ENCODE measurements at places on chromosomes 12 and 14.

GRCh38 chr14:41830714-41831406, 224.2 kb downstream of the LRFN5 start:
- no peak for DNase-seq

DNA sequence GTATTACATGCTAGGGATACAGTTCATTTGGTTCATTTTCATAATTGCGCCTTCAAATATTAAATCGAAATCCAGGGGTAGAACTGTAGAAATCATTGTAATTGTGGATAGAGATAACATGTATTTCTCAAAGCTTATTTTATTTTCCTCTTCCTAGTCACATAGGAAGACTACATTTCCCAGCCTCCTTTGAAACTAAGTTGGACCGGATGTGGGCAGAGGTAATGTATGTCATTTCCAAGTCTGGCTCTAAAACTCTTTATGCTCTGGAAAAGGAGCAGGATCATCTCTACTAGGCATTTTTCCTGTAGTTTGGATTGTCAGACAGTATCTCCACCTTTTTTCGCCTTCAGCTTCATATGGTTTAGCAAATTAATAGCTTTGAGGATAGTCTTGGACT, 70.1 kb upstream of the CRY1 start:
- no peak for DNase-seq

GRCh38 chr14:69682621-69683263, 71.3 kb downstream of the SUSD6 start:
- DNase-seq, result peak; percentile 72

GRCh38 chr14:64680013-64680713, 24.1 kb upstream of the PLEKHG3 start:
- no peak for DNase-seq

GRCh38 chr12:121579190-121579791, 1.5 kb downstream of the KDM2B start:
- DNase-seq, result peak; percentile 35

DNA sequence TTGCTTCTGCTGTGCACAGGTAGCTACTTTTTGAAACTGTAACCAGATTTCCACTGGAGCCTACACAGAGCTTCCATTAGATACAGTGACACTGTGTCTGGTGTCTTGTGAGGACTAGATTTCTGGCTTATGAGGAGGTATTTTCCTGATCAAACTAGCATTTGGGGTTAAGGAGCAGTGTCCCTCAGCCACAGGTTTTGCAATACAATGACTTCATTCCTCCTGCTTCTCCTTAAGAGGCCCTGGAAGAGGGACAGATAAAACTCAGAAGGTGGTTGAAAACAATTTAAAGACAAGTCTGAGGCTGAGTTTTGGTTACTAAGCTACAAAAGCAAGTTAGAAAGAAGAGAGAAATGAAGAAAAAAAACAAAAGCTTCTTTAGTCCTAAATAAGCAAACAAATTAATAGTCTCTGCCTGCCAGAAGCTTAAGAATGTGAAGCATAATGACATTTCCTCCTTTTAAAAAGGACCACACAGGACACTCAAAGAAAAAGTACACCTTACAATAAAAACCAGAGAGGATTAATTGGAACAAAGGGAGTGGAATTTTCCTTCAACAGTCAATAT, 53.0 kb downstream of the PKP2 start:
- no peak for DNase-seq

- no peak for DNase-seq
Measured at GRCh38 chr14:39442293-39442692, 10.1 kb upstream of the FBXO33 start.

- no peak for DNase-seq
Measured at GRCh38 chr12:4242595-4242994, 31.0 kb upstream of the CCND2 start.

DNA sequence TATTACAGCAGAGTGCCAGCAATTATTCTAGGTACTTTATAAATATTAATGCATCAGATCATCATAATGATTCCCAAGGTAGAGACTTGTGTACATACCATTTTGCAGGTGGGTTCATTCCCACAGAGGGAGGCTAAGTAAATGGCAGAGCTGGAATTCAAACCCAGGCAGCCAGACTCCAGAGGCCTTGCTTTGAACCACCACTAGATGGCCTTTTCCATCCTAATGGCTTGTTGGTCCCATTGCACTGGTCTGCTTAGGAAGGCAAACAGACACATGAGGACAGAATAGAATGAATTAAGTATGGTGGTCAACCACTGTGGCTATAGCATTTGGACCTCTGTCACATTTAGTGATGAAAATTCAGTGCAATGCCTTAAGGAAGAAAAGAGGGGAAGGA, 158.7 kb downstream of the METTL25 start:
- DNase-seq, result peak; percentile 13

DNA sequence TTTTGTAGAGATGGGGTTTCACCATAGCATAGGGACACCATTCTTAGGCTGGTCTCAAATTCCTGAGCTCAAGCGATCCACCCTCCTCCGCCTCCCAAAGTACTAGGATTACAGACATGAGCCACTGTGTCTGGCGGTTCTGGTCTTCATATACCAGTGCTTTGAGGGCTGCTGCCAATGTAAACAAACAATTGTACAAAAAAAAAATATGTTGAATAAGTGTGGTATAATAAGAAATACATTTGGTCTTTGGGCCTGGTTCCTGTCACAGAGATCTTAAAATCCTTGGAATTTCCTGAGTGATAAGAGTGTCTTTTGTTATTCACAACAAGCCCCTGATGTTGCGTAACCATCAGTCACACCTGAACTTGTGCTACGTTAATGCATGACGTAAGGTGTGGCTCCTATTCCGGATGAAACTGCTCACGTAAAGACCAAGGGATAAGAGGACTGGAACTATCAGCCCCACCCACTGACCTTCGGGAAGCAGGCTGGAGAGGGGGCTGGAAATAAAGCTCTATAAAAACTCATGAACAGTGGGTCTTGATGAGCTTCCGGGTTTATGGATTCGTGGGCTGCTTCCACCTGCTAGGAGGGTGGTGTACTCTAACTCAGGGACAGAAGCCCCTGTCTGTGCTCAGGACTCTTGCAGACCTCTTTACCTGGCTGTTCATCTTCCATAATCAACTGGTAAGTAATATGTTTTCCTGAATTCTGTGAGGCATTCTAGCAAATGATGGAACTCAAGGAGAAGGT, 16.5 kb upstream of the RIMKLB start:
- no peak for DNase-seq

- no peak for DNase-seq
Measured at GRCh38 chr12:26185532-26186320, 9.6 kb upstream of the SSPN start.

DNA sequence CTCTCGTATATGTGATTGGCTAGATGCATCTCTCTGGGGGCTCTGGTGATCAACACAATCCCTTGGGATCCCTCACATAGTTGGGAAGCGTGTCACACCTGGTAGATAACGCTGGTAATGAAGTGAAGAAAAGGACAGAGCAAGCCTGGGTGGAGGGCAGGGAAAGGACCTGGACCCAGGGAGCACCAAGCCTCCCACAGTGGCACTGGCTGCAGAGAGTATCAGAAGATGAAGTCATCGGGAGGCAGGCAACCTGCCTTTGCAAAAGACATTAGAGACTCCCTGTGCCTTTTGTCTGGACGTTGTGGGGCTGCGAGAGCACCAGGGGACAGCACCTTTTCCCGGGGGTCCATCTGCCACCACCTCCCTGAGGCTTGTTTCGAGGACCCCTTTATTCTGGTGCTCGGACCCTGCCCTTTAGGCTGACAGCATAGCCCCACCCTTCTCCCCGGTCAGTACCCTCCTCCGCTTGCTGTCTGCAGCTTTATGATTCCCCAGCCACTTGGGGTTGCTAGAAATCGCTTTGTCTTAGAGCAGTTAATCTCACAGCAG, 116.4 kb downstream of the EML1 start:
- DNase-seq, result no peak

GRCh38 chr14:36087411-36087810, 89.1 kb downstream of the PTCSC3 start:
- no peak for DNase-seq

- no peak for DNase-seq
Measured at GRCh38 chr14:95601650-95602049, 66.8 kb downstream of the GLRX5 start.

GRCh38 chr12:49092086-49092815, 2.4 kb downstream of the DHH start:
- peak; percentile 68 for DNase-seq

- DNase-seq, result no peak
Measured at GRCh38 chr14:96221841-96222240, 17.2 kb downstream of the BDKRB2 start.

GRCh38 chr14:76446921-76447320, 71.0 kb downstream of the ESRRB start:
- DNase-seq, result no peak

DNA sequence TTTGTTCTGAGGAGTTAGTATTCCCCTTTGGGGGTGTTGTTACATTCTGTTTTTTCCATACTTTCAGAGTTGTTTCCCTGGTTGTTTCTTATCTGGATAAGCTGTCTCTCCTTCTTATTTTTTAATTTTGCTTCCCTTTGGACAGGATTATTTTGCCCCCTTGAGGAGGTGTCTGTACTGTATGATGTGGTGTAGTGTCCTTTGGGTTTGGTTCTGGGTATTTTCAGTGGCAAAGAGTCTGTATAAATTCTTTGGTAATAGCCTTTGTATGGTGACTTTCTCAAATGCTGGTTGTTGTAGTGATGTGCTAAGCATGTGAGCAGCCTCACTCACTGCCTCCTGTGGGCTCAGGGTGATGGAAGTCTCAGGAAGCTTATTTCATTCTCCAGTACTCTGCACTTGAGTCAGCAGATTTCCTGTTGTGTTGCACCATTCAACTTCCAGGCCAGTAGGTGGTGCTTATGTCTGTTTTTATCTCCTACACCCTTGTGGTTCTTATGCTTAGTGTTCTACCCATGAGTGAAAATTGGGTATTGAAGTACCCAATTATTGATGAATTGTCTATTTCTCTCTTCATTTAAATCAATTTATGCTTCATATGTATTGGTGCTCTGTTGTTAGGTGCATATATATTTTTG, 103.3 kb upstream of the PMCH start:
- peak; percentile 76 for DNase-seq

DNA sequence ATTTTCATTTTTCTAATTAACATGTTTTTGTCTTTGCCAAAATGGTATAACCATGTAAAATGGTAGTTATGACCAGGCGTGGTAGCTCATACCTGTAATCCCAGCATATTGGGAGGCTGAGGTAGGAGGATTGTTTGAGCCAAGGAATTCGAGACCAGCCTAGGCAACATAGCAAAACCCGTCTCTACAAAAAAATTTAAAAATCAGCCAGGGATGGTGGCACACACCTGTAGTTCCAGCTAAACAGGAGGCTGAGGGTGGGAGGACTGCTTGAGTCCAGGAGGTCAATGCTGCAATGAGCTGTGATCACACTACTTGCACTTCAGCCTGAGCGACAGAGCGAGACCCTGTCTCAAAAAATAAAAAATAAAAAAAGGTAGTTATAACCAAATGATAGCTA, 23.1 kb downstream of the PPTC7 start:
- DNase-seq, result no peak

DNA sequence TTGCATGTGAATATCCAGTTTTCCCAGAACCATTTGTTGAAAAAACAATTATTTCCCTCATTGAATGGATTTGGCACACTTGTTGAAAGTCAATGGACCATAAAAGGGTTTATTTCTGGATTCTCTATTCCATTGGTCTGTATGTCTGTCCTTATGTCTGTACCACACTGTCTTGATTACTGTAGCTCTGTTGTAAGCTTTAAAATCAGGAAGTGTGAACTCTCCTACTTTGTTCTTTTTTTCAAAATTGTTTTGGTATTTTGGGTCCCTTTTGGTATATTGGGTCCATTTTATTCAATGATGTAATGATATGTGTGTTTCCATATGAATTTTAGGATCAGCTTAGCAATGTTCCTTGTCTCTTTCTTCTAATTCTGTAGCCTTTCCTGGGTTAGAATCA, 64.8 kb downstream of the PPP2R5C start:
- DNase-seq, result no peak

DNA sequence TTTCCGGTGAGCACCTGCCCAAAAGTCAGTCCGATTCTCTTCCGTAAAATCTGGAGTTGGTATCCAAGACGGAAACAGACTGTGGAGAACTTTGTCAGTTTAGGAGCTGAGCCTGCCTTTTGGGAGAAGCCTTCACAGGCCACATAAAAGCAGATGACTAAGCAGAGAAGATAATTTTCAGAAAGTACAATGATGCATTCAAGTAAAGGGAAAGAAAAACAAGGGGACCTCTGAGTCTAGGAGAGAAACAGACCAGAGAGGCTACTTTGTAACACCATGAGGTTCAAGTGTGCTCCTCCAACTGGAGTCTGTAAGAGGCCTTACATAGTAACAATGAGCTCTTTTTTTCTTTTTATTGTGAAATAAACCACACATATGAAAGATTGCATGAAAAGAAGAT, 21.1 kb downstream of the TMED8 start:
- no peak for DNase-seq

DNA sequence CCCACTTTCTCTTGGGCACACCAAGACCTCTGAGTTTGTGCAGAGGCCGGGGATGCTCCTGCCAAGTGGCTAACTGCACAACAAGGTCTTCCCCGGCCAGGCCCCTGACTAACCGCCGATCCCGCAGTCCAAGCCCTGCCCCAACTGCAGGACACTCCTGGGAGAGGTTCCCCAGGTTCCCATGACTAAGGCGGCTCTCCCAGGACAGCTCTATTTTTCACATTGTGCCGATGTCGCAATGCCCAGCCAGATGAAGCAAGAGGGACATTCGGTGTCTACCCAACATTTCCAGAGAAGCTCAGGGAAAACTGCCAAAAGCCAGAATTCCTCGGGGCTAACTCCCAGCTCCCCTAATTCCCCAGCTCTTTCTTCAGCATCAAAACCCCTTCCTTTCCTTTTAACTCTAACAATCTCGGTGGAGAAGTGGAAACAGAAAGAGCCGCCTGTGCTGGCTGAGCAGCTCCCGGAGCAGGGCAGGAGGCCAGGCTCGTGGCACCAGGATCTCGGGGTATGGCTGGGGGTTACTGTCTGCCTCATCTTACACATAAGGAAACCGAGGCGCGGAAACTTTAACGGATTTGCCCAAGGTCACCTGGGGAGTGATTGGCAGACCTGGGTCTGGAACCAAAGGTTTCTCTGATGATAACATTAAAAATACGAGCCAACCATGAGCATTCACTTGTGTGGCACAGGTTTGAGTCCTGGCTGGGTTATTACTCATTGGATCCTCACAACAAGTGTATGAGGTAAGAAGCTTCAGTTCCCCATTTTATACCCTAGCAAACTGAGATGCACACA, 318.2 kb downstream of the BCL11B start:
- no peak for DNase-seq

Data from activated CD4-positive, alpha-beta T cell treated with anti-CD3 and anti-CD28 coated beads, Interleukin-10, Interleukin-2, amounts not matched to agents 100 ng/mL and 50 ng/mL, durations not matched to agents 16 hours and 8 hours (primary cell).